ENCODE measurements at places on chromosomes 3 and 15.

DNA sequence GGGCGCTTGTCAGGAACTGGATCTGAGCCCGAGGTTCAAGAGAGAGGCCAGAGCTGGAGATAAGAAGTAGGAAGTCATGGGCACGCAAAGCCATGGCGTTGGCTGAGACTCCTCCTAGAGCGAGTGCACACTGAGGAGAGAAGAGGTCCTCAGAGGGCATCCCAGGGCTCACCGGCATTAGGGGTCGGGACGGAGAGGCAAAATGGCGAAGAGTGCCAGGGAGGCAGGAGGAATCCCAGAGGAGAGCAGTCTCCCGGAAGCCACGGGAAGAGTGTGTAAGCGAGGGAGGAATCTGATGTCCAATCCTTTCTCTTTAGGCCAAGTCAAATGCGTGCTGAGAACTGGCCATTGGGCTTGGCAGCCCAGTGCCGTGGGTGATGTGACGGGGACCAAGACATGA lies 24.0 kb downstream of the EFCC1 start:
- DNase-seq: no peak

DNA sequence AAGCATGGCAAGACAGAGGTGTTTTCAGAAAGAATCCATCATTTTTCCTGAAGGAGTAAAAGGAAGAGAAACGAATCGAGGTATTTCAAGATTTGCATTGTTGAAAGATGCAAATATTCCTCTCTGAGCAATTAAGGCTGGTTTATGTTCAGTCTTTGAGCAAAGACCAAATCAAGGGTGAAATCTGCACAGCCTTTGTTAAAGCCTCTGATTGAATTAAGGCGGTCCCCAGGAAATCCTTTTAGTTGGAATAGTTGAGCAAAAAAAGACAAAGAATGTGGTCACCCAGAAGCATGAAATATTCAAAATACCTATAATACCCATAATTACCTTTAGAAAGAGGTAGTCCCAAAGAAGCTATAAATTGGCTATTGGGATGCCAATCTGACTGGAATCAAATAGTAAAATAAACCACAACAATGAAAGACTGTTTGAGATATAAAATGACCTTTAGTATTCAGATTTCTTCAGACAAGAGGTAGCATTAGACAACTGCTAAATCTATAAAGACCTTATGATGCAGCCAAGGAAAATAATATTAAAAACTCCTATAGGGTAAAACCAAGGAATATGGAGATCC lies 1218.1 kb downstream of the ROBO2 start:
- DNase-seq: no peak

- DNase-seq: peak; percentile 32
These were observed 7.2 kb downstream of the POLR2H start for GRCh38 chr3:184368586-184369183.

GRCh38 chr3:81778678-81779182 lies 17.3 kb upstream of the GBE1 start:
- no peak for DNase-seq

GRCh38 chr3:38837358-38837757 lies 21.3 kb upstream of the SCN10A start:
- no peak for DNase-seq

DNA sequence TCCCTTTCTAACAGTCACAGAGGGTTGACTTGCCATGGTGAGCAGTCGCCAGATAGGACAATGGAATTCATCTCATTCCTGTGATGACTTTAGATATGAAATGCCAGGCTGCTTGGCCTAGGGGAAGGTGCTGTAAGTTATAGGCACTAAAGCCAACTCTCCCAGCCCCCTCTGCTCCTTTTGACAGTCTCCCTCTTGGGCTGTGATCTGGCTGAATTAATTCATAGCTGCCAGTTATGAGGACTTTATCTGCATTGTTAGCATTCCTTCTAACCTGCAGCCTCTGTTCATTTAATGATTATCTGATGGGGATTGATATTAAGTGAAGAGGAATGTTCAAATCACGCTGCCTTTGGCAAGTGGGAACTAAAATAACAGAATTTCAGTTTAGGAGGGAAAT lies 427.1 kb upstream of the RASGRP1 start:
- DNase-seq: no peak
